ENCODE measurements at places on chromosomes 11 and 22.

GRCh38 chr11:45563171-45563570 is 102.3 kb downstream of the CHST1 start:
- DNase-seq = no peak

- no peak for DNase-seq
Measured at GRCh38 chr22:47837703-47838102, 1075.3 kb downstream of the TBC1D22A start.

DNA sequence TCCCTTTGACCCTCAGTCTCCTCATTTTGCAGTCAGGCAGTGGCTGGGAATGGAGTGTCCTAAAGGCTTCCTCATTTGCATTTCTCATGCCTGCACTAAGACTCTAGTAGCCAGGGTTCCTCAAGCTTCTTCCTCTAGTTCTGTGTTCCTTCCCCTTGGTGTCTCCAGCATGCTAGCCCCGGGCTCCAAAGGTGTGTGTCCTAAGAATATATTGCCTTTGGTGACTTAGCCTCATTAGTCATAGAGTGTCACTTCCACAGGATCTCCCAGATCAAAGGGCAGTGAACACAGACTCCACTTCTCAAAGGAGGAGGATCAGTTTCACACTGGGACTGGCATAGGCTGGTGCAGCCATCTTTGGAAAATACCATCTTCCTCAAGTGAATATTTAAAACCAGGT is 21.4 kb upstream of the ACER3 start:
- DNase-seq = no peak

DNA sequence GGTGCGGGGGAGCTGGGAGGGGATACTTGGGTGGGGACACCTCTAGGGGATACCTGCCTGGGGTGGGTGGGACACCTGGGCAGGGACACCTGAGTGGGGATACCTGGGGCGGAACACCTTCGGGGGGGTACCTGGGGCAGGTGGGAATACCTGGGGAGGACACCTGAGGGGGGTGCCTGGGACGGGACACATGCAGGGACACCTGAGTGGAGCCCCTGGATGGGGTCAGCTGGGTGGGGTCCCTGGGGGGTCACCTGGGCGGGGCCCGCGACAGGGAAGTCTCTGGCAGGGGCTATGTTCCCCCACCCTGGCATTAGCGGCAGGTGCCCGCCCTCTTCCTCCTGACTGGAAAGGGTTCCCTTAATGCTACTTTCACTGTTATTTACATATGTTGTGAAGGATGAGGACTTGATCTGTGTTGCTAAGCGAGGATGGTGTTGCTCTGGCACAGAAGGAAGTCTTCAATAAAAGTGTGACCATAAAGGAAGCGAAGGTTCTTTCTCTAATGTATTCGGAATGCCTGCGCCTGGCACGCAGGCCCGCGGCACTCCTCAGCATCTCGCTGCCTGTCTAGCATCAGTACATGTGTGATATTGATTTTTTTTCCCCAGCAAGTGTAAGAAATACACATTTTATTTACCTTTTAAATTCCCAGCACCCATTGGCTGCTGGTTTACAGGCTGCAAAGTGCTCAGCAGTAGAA is 801.7 kb downstream of the BRD1 start:
- DNase-seq = no peak

GRCh38 chr11:117062498-117062897 is 35.7 kb downstream of the SIK3 start:
- DNase-seq = no peak

- DNase-seq = no peak
Measured at GRCh38 chr22:23504516-23504915, 75.6 kb downstream of the IGLL1 start.

DNA sequence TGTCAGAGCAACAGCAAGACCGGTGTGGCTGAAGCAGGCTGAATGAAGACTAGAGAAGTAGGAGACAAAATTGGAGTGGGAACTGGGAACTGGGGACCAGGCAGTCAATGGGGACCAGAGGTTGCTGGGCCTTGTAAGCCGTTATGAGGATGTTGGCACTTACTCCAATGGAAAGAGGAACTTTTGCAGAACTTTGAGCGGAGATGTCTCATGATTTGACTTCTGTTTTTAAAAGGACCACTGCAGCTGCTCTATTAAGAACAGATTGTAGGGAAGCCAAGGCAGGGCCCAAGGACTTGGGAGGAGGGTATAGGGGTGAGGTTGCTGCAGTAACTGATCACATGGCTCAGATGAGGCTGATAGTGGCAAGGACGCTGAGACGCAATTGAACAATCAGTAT is 34.2 kb downstream of the IL18 start:
- DNase-seq = no peak

- peak; percentile 88 for DNase-seq
Measured at GRCh38 chr11:59556115-59556916, 45.0 kb downstream of the OR4D9 start.

- no peak for DNase-seq
Measured at GRCh38 chr11:9263840-9264315, 1.3 kb downstream of the DENND5A start.

DNA sequence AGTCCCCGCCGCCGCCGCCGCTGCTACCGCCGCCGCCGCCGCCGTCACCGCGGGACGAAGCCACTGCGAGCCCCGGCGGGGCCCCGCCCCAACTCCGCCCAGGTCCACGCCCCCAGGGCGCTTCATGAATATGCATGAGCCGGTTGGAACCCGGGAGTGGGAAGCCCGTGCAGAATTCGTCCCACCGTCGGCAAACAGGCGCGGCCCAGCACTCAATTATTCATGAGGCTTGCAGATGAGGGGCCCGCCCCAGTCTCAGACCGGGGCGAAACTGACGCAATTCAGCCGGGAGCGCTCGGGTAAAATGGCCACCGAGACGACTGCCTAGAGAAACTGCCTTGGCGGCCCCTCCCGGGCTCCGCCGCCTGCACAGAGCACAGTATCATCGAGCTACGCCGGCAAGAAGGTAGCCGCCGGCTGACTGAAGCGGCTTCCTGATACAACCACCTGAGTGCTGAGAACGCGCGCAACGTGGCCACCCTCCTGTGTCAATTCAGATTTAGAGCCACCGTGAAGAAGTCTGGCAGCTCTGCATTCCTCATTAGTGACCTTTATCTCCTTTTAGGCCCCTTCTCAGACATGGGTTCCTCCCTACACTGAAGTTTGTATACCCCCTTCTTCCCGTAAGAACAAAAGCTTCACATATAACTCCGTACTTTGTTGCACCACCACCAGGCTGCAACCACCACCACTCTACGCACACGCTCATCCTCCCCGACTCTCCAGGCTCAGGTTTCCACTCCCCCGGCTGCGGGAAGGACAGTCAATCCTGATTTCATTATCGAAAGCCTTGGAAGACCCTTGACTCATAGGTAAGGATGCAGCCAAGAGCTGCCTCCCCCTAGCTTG is at the start of gene TNKS1BP1:
Gene TNKS1BP1 (minus strand): TSS at position 67 of the 849 bp plus-strand sequence. CDS start 3,067 bp downstream, outside the sequence.
- peak; percentile 96 for DNase-seq

DNA sequence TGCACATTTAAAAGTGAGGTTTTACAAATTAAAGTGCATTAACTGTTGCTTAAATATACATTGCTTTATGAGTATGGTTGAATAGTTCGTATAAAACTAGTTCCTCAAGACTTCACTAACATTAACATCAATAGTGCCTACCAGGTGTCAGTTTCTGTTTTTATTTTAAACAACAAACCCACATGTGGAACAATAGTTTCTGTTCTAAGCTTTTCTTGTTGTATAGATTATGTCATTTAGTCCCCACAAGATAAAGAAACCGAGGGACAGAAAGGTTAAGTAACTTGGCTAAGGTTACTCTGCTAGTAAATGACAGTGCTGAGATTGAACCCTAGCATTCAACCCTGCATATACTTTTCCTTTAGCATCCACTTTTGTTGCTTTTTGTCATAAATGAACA is 41.4 kb upstream of the ST14 start:
- DNase-seq = no peak

DNA sequence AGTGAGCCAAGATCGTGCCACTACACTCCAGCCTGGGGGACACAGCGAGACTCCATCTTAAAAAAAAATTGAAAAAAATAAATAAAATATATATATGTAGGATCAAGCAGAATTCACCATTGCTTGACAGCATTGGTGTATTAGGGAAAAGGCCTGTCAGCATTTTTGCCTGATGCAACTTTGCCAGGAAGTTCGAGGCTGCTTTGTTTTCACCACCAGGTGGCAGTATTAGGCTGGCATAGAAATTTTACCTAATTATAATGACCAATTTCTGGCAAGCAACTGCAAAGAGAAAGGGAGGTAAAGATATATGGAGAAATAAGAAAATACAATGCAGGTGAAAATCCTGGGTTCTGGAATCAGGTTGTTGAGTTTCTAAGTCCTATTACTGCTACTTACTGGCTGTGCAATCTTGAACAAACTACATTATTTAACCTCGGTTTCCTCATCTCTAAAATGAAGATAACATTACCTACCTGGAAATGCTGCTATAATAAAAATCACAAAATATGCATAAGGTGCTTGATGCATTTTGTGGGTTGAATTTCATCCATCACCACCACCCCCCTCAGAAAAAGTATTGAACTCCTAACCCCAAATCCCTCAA is 24.7 kb downstream of the LAYN start:
- peak; percentile 65 for DNase-seq

GRCh38 chr22:22454997-22455396 is 53.5 kb downstream of the ZNF280B start:
- DNase-seq = no peak

- peak; percentile 72 for DNase-seq
Measured at GRCh38 chr11:75445315-75445953, 12.4 kb upstream of the KLHL35 start.

DNA sequence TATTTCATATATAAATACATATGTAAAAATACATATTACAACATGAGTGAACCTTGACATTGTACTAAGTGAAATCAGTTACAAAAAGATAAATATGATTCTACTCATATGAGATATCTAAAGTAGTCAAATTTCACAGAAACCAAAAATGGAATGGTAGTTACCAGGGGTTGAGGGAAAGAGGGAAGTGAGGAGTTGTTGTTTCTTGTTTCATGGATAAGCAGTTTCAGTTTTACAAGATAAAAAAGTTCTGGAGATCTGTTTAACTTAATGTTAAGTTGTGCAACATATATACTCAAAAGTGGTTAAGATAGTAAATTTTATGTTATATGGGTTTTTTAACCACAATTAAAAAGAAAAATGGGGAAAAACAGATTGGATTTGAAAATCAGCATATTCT is 107.7 kb downstream of the ELP4 start:
- DNase-seq = no peak

DNA sequence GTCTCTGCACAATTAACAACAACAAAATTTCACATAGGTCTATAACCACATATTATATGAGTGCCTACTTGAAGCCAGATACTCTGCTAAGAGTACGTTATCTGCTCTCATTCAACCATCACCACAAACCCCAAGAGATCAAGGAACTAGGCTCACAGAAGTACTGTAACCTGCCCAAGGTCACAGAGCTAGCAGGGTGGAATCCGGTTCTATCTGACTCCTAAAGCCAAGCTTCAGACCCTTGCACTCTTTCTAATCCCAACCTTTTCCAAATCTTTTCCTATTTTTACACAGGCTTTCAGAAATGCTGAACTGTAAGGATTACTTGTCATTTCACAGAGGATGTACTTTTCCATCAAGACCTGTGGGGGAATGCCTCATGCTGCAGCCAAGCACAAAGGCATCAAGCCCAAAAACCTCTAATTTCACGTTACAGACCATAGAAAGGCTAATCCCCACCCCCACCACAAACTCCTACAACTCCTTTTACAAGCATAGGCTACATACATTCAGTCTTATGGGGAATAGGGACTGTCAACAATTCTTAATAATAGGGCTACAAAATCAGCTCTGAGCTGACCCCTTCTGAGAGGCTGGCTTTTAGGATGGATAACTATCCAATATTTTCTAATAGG is 927 bp downstream of the PRCP start:
- peak; percentile 26 for DNase-seq

- DNase-seq = no peak
Measured at GRCh38 chr11:130519128-130519932, 70.9 kb downstream of the ADAMTS15 start.

DNA sequence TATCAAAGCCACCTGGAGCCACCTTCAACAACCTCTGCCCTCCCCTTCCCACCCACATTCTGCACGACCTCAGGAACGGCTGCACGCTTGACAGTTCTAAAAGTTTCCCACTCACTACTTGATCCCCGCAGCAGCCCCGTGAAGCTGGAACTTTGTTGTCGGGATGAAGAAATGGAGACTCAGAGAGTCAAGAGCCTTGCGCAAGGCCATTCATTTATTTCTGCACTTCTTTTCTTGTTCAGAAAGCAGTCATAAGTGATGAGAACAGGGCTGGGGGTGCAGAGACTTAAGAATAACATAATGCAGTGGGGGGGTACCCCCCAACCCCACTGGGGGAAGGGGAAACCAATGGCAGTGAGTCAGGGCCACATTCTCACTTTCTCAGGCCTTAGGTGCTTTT is 2.2 kb upstream of the ZFTA start:
- no peak for DNase-seq

DNA sequence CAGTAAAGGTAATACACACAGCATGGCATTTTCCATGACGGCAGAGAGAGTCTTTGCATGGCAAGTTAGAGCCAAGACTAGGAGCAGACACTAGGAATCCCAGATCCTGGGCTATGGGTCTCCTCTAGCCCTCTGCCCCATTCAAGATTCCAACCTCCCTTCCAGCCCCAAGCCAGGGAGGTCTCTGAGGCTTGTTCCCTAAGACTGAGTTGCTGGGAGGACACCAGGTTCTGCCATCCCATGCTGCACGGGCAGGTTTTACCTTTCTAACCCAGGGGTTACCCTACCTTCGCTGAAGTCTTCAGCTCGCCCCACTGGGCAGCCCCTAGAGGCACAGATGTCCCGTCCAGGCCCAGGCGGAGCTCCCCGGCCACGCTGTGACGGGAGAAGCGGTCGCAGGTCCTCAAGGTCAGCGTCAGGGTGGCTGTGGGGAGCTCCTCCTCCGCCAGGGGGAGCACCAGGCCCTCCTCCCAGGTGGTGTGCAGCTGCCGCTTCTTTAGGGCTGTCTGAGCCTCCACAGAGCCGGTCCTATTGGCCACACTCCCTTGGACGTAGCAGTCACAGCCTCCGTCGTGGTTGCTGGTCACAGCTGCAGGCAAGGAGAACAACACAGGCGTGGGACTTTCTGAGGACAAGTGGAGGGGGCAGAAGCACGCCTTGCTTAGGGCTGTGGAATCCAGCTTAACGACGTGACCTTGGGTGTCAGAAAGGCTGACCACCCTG is 33.8 kb downstream of the SYT13 start:
- peak; percentile 67 for DNase-seq

- DNase-seq = no peak
Measured at GRCh38 chr11:13249992-13250391, 27.6 kb upstream of the BMAL1 start.

- DNase-seq = no peak
Measured at GRCh38 chr22:48707763-48708557, 1119.7 kb downstream of the BRD1 start.

- DNase-seq = no peak
Measured at GRCh38 chr11:20066013-20066782, 94.1 kb downstream of the DBX1 start.
